ENCODE measurements at places on chromosomes 5 and 9.

GRCh38 chr5:127923804-127924570, 159.6 kb upstream of the SLC12A2 start:
- no peak for DNase-seq

DNA sequence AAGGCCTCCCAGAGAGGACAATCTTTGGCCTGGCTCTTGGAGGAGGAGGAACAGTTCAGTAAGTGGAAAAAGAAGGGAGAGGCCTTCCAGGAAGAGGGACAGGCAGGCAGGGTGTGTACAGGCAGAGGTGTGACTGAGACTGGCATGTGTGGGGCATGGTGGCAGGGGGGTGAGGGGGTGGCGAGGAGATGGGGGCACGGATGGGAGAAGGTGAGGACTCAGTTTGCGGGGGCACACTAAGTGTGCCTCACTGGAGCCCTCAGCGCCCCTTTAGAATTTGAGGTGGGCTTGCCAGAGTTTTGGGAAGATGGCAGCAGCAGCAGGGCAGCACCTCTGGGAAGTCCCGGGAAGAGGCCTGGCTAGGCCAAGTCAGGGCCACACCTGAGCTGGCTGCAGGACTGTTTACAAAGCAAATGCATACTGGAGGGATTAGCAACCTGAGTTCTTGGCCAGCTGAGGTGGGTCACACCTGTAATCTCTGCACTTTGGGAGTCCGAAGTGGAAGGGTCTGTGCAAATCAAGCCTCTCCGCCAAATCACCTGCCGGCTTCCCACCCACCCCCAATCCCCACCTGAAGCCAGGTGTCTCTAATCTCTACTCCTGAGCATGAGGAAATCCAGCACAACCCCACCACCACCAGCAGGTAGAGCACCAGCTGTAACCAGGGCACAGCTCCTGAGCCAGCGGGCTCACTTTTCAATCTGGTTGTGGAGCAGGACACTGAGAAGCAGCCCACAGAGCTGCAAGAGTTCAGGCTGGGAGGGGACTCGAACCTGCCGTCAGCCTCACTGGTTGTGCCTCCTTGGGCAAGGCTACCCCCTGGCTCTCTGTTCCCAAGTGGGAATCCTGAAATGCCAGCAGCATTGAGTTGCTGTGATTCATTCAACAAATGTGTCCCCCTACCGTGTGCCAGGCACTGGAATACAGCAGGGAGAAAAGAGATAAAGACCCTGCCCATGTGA, 10.2 kb upstream of the GABRP start:
- DNase-seq: no peak

DNA sequence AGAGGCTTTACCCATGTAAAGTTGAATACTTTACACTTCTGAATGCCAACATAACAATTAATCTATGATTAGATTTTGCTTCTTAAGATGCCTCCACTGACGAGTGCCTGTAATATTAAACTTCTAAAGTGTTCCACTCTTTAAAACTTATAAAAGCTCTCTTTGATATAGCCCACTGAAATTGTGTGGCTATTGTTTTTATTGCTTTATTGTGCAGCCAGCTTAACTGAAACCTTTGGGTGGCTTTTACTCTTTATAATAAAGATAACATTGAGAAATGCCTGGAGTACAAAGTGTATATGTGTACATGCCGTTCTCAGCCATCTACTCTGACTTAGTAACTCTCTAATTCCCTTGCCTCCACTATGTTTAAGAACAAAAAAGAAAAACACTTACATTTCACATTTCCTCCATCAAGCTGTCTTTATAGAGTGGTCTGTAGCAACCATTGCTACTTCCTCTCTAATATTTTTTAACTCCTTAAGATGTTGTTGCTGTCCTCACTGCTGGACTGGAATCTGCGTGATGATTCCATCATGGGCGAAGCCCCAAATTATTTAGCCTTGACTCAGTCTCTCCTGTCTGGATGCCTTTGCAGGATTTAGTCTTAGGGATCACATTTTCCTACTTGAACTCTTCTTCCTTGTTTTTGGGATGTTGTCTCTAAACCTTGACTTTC, 9.1 kb downstream of the PIK3R1 start:
- DNase-seq: no peak

DNA sequence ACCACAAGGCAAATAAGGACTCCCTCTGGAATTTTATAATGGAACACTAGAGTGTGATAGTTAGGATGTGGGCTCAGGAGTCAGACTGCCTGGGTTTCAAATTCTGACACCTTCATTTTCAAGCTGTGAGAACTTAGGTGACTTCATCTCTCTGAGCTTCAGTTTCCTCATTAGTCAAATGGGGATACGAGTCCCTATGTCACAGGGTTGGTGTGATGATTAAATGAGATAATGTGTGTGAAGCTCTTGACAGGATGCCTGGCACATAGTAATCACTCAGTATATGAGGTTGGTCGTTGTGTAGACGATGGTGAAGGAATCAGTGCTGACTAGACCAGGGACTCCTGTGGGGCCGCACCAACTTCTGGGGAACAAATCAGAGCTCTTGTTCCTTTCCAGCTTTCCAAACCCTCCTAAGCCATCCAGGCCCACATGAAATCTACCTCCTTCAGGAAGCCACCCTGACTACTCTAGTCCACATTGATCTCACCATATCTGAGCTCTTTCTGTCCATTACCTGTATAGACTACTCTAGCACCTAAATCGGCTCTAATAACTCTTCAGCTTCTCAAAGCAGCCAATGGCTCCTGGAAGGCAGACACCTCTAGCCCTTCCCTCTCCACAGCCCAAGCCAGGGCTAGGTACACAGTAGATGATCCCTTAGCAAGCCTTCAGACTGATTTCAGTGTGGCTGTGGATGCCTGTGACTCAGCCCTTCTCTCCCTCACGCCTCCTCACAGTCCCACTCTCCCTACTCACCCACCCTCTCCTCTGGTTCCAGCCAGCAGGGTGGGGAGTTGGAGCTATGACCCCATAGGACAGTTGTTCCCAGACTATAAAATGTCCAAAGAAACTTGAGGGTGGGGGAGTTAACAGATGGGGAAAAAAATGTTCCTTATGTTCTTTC, 2.5 kb upstream of the TCF7 start:
- DNase-seq: no peak

DNA sequence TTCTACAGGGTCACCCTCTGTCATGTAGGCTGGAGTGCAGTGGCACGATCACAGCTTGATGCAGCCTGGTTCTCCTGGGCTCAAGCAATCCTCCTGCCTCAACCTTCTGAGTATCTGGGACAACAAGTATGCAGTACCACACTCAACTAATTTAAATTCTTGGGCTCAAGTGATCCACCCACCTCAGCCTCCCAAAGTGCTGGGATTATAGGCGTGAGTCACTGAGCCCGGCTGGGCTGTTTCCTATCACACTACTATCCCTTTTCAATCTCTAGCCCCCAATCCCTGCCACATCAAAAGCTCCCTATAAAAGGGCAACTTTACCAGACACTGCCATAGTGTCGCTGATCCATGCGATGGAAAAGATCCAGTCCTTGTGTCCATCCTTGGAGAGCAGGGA, 20.4 kb downstream of the DCAF12 start:
- no peak for DNase-seq

DNA sequence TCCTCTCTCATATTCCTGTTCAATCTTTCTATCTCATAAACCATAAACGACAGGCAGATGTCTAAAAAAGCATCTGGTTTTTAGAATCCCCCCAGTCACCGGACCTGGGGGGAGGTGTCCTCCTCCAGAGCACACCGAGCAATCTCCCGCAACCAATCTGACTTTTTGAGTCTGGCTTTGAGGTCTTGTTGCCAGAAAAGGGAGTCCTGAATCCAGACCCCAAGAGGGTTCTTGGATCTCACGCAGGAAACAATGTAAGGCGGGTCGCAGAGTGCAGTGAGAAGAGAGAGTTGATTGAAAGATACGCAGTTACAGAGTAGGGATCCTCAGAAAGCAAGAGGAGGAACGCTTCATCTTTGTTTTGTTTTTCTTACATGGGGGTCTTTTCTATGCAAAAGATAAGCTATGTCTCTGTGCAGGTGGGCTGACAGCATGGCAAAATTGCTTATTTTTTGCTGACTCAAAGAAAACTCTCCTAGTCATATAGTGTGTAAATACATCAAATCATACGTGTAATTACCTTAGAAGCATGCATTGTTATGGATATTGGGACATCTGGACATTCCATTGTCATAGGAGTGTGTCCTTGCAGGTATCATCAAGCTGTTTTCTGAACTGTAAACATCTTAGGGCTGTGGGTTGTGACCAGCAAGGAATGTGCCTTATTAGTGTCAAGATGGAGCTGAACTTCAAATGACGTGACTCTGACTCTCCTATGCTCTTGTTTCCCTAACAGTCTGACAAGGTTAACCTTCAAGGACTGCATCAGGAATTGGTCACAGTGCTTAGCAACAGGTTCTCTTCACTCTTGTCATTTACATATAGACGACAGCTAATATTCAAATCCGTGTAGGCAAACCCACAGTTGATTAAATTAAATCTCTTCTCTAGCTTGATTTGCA, 159.3 kb upstream of the DAPK1 start:
- DNase-seq: no peak

- no peak for DNase-seq
Measured at GRCh38 chr5:77719666-77720363, 56.3 kb downstream of the TBCA start.

- DNase-seq: no peak
Measured at GRCh38 chr5:61347080-61347479, 15.0 kb downstream of the ZSWIM6 start.

- DNase-seq: no peak
Measured at GRCh38 chr5:1279443-1280151, 15.3 kb downstream of the TERT start.

- no peak for DNase-seq
Measured at GRCh38 chr9:32918628-32919027, 82.8 kb downstream of the APTX start.

- DNase-seq: no peak
Measured at GRCh38 chr9:129411501-129412175, 209.3 kb downstream of the C9orf50 start.

DNA sequence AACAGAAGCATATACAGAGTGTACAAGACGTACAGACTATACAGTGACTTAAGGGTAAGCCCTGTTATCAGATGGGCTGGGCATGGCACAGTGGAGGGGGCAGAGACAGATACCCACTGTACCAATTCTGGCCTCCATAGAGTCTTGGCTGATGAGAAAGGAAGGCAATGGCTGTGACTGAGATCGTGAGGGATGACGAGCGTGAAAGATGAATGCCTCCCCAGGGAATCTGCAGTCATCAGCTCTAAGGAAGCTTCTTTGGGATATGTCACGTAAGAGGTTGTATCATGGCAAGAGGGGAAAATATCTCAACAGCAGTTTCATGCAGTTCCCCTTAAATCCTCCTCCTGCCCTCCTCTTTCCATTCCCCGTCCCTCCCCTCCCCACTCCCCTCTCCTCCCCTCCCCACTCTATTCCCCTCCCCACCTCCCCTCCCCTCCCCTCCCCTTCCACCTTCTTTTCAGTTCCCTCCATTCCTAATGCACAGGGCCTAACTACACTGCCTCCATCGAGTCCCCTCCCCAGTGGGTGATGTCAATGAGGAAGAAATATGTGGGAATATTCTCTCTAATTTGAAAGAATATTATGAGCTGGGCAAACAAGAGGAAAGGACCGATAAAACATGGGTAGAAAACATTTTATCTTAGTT, 226.4 kb upstream of the DAP start:
- no peak for DNase-seq

DNA sequence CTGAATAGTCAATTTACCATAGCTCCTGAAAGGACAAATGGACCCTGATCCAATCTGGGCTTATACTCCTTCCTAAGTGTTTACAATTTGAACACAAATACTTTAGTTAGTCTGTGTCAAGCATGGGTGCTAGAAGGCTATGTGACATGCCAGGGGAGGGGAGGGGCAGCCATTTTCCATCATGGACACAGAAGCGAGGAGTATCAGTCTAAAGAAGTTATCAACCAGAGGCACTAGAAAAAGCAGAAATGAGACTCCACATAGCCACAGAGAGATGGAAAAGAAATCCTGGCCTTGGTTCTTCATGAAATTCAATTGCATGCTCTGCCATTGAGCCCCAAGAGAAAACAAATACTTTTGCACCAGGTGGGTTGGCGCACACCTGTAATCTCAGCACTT, 61.8 kb downstream of the NR6A1 start:
- DNase-seq: no peak

- no peak for DNase-seq
Measured at GRCh38 chr5:17445185-17445584, 52.8 kb upstream of the TAF11L2 start.

GRCh38 chr9:98410185-98410697, 154.8 kb upstream of the TBC1D2 start:
- no peak for DNase-seq

DNA sequence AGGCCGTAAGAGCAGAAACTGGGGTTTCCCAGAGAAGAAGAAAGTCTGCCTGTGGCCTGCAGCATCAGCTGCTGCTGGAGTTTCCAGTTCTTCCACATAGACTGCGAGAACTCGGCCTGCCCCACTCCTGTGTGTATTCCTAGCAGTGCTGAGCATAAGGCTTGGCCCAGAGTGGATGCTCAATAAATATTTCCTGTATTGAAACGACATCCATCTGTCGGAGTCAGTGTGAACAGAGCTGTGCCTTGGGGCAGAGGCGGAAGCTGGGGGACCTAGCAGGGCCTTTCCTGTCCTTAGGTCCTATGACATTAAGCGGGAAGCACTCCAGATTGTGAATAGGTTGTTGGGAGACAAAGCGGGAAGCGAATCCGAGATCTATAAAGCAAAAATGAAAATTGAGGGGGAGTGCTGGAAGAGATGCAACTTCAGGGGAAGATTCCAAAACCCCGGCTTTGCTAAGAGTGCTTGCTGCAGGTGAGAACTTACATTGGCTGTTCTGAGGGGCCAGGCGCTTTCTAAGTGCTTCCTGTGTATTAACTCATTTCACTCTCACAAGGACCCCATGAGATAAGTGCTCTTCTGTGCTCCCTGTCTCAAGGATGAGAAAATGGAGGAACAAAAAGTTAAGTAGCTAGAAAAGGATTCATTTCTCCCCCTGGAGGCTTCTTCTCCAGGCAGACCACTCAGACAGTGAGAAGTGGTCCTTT, 76.1 kb upstream of the CXCL14 start:
- DNase-seq: no peak

DNA sequence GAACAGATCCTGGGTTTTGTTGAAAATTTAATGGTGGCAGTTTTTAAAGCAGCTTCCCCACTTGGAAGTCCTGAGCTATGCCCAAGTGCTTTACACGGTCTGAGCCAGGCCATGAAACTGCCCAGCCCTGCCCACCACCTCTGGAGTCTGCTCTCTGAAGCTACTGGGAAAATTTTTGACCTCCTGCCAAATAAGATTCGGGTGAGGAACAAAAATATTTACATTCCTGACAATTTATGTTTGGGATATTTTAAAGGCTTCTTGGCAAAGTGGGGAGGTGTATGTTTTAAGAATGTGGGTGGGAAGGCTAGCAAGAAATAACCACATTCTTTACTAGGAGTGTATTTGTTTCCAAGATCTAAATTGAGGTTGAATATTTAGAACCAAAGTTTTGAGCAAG, 50.0 kb downstream of the HACD4 start:
- DNase-seq: no peak
